ENCODE measurements at places on chromosomes 11 and 22. TPM values are rescaled to one million over a fixed set of nuclear protein-coding genes. Genes with fewer than 3 reads are reported as not detected.

Gene LIPT2
- total RNA-seq = 2.8 TPM

Gene SPON1
- total RNA-seq = 0.47 TPM

Gene ST14
- total RNA-seq = not detected

Gene PNPLA3
- 6.2 TPM for total RNA-seq

Gene P4HA3
- total RNA-seq = 20.2 TPM

GRCh38 chr11:122241566-122241965, 125.6 kb upstream of the BLID start:
- no peak for DNase-seq

- DNase-seq = no peak
Measured at GRCh38 chr11:65863889-65864705, 3.9 kb downstream of the MUS81 start.

DNA sequence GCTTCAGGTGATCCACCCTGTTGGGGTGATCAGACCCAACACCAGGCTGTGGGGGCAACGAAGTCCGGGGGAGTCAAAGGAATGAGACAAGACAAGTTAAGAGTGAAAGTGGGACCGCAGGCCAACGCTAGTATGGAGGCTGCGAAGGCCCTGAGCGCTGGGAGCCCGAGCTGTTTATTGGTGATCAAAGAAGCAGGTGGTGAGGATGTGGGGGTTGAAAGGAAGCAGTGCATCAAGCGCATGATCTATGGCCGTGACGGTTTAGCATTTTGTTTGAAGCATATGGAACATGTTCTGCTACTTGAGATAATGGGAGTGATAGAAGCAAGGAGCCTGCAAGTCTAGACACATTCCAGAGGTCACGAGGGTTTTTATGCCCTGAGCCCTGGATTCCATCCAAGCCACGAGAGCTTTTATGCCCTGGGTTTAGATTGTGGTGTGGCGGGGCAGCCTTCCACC, 49.5 kb downstream of the MCHR1 start:
- DNase-seq = no peak

DNA sequence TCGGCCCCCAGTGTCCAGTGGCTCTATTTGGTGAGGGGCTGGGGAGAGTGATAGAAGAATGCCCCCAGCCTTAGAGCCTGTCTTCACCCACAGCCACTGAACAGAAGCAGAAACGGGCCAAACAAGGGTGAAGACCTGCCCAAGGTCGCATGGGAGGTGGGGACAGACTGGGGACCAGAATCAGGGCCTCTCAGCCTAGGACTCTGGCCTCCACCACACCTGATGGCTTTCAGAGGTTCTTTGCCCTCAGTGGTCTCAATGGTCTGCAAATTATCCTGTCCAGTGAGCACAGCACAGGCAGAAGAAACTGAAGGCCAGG, 4.5 kb upstream of the MYRF start:
- DNase-seq = no peak

- DNase-seq = no peak
Measured at GRCh38 chr11:44270403-44271273, 39.3 kb downstream of the ALX4 start.

DNA sequence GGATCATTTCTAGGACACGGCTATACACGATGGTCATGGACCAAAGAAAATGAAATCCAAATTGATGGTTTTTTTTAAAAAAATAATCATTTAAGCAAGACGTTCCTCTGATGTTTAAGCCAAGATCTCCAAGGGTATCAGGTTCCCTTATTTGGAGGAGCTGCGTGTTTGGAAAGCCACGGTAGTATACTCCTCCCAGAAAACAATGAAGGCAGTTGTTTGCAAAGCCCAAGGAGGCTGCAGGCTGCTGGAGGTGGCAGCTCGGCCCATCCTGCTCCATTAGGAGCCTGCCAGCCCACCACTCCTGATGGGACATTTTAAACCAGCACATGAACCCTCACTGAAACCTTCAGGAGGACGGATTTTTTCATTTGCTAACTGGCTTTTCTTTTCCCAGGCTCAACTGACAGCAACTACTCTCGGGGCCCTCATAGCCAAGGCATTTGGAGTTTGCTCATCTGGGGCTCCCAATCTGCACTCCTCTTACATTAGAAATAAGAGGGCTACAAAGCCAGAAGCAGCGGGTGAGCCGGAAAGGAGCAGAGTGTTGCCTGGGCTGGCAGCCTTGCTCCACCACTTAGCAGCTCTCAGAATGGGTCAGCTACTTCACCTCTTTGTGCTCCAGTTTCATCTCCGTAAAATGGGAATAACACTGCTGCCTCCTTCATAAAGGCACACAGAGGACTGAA, 58.4 kb downstream of the ABTB2 start:
- no peak for DNase-seq

GRCh38 chr11:102552447-102553194, 22.1 kb upstream of the MMP7 start:
- DNase-seq = no peak

GRCh38 chr11:40037005-40037404, 1422.4 kb downstream of the LRRC4C start:
- DNase-seq = no peak

DNA sequence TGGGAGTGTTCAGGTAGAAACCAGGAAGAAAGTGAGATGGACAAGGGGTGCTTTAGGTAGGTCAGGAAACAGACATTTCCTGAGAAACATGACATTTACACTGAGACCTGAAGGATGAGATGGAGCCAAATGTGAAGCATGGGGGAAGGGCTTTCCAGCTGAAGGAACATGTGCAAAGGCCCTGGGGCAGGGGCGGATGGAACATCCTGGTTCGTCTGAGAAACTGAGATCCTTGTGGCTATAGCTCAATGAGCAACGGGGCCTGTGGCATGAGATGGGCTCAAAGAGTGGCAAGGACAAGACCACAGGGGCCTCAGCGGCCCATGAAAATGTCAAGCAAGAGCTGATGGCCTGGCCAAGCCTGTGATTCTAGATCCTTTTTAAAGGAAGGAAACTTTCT, 127.4 kb downstream of the DSCAML1 start:
- DNase-seq = no peak

GRCh38 chr22:49366437-49366836, 461.2 kb downstream of the BRD1 start:
- DNase-seq = no peak

GRCh38 chr22:39220890-39221850, 23.6 kb downstream of the PDGFB start:
- no peak for DNase-seq

DNA sequence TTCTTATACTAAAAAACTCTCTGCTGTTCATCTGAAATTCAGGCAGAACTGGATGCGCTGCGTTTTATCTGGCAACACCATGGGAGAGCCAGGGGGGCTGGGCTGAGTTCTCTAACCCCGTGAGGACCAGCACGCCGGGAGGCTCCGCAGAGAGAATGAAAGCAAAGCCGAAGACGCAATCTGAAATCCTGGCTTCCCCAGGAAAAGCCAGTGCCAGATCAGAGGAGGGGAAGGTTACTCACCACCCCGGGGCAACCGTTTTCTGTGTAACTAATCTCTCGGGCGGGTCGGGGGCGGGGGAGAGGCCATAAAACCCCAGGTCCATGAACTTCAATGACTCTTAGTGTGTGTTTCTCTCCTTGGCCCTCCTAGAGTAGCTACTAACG, 99.4 kb downstream of the SHANK2 start:
- DNase-seq = no peak

All from glomerular endothelial cell (primary cell).